CD8-positive, alpha-beta T cell (primary cell): ENCODE measurements at places on chromosomes 11 and 22.

DNA sequence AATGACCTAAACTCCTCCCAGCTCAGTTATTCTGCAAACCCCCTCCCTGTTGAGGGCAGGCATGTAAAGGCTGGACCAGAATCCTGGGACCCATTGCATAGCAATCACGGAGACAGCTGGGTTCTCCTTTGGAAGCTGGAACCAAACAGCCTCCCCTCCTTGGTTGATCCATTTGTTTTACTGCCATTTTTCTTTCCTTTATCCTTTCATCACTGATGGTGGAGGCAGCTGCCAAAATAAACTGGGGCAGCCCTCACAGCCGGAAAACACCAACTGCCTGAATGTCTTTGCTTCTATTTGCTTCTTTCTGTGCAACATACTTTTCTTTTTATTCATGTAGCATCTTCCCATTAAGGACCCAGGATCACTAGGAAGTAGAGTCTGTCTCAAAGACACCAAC lies 150.0 kb upstream of the SYT13 start:
- DNase-seq, result no peak

GRCh38 chr11:1741741-1742140 lies 8.7 kb downstream of the IFITM10 start:
- no peak for DNase-seq

GRCh38 chr11:117495357-117495756 lies 167.7 kb downstream of the CEP164 start:
- DNase-seq, result no peak

GRCh38 chr11:132158091-132158490 lies 787.7 kb downstream of the NTM start:
- no peak for DNase-seq

DNA sequence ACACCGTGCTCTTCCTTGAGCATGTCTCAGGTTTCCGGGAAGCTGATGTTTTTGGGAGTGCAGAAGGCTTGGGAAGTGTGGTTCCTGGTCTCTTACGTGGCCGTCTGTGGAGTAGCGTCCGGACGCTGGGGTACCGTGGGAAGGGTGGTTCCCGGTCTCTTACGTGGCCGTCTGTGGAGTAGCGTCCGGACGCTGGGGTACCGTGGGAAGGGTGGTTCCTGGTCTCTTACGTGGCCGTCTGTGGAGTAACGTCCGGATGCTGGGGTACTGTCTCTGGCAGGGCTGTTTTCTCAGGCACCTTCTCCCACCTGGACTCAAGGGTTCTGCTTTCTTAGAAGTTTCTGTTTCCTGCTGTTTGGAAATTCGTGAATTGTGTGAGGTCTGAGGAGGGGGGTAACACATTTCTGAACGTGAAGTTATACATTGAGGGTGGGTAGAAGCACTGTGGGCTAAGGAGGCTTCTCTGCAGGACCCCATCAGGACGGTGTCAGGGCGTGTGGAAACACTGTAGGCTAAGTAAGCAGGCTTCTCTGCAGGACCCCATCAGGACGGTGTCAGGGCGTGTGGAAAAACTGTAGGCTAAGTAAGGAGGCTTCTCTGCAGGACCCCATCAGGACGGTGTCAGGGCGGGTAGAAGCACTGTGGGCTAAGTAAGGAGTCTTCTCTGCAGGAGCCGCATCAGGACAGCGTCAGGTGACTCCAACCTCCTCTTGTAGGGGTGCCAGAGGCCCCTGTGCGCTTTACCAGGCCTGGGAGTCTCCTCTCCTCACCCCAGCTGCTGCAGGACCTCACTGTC lies 5.3 kb upstream of the IFITM3 start:
- no peak for DNase-seq

- no peak for DNase-seq
Measured at GRCh38 chr22:28402539-28402938, 277.1 kb downstream of the TTC28 start.

DNA sequence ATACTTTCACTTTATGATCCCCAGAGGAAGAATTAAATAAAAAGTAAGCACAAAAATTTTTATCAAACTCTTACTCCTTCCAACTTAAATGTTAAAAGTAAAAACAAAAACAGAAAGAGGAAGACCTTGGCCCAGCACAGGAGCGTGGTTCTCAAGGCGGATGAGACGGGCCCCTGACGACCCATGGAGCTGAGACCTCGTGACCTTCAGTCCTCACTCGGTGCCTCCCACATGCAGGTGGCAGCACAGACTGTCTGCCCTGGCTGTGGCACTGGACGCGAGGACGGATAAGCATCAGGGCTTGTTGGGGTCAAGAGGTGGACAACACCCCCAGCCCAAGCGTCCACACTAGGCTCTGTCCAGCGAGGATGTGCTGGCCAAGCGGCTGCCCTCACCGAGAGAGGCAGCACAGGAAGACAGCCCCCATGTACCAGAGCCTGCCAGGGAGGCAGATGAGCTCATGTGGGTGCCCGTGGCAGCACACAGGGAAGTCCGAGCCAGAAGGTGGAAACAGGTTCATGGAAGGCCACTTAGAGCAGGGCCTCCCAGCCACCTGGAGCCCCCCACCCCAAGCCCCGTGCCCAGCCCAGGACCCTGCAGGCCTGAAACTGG lies 1389.8 kb downstream of the TBC1D22A start:
- no peak for DNase-seq

DNA sequence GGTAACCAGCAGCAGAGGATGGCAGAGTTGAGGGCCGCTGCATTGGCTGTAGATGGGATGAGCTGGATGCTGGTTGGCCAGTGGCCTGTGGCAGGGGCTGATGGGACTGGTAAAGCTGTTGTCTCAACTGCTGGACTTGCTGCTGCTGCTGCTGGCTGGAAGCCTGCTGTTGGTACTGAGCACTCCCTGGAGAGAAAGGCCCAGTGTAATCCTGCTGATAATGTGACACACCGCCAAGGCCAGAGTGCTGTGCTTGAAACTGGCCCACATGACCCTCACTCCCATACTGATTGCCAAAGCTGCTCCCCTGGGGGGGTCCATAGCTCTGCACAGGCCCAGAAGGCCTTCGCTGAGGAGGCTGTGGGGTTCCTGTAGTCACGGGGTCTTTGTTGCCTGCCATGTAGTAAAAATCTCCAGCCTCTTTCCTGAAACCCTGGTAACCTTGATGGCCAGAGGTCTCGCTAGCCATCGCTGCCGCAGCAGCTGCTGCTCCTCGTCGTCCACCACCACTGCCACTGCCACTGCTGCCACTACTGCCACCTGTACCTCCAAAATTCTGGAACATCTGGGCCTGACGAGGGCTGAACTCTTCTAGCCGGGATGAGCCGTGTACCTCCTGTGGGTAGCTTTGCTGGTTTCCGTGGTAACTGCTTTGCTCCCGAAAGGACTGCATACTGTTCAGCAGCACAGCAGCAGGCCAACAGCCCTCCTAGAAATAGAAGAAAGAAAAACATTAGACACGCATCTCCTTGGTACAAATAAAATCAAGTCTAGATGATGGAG lies 55.6 kb downstream of the TCF20 start:
- no peak for DNase-seq

DNA sequence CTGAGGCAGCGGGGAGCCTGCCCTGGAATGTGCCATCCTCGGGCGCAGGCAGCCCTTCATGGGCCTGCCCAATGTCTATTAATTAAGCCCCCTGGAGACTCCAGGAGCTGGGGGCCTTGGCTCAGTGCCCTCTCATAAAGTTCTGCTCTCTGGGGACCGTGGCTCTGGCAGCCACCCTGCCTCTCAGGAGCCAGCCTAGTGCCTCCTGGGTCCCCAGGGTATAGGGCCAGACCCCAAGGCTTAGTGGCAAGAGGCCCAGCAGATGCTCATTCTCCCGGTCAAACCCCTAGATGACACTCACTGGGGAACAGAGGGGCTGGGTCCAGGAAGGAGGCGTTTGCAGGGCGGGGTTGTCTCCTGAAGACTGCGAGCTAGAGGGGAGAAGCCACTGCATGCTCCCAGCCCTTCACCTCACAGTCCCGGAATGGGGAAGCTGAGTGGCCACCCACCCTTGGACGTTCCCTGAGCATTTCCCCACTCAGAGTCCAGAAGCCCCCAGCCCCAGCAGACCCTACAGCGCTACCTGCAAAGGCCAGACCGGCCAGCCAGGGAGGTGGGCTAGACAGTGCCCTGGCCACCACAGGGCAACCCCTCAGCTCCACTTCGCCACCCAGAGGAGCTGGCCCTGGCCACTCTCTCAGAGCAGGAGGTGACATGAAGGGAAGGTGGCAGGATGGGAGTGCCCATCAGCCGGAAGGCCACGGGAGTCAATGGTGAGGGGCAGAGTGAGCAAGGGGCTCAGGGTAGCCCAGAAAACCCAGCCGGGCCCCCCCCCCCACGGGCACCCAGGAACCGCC lies 83.0 kb downstream of the CDKN1C start:
- no peak for DNase-seq

- DNase-seq, result no peak
Measured at GRCh38 chr22:11360632-11361031, 4167.4 kb upstream of the OR11H1 start.

GRCh38 chr11:48109046-48109666 lies 107.5 kb upstream of the OR4B1 start:
- no peak for DNase-seq
